Stomach (tissue), 19 donors: ENCODE measurements at places on chromosomes 4 and X. TPM values are rescaled to one million over a fixed set of nuclear protein-coding genes. Genes with fewer than 3 reads are reported as not detected.

CENPVL1 gene
- total RNA-seq, result not detected

UGT2A1 gene
- total RNA-seq, result not detected

GRIA3 gene
- 4.7 TPM for total RNA-seq

ADH7 gene
- 4.1 TPM for total RNA-seq

ANTXR2 gene
- total RNA-seq, result 116 TPM

POU3F4 gene
- total RNA-seq, result not detected

MID2 gene
- 15.6 TPM for total RNA-seq

ZMAT1 gene
- total RNA-seq, result 1.7 TPM

NEIL3 gene
- total RNA-seq, result 0.29 TPM

IKBKG gene
- 18.1 TPM for total RNA-seq

PWWP3B gene
- 1.2 TPM for total RNA-seq

CT55 gene
- not detected for total RNA-seq

BMP3 gene
- total RNA-seq, result 6.7 TPM

CT45A3 gene
- not detected for total RNA-seq

GPR34 gene
- total RNA-seq, result 10.1 TPM

CSAG3 gene
- not detected for total RNA-seq

PHOX2B gene
- total RNA-seq, result not detected

TRAM1L1 gene
- not detected for total RNA-seq

PIM2 gene
- 9.6 TPM for total RNA-seq

PRDM8 gene
- total RNA-seq, result not detected

CXCL13 gene
- total RNA-seq, result 1.2 TPM

TMSB15A gene
- total RNA-seq, result not detected

VCX3A gene
- not detected for total RNA-seq

CTSO gene
- 15.6 TPM for total RNA-seq

FREM3 gene
- not detected for total RNA-seq

STPG2 gene
- total RNA-seq, result not detected

SUPT20HL1 gene
- not detected for total RNA-seq

VGLL1 gene
- not detected for total RNA-seq

FAM47A gene
- total RNA-seq, result not detected
